ENCODE measurements at places on chromosomes 3 and 15.

DNA sequence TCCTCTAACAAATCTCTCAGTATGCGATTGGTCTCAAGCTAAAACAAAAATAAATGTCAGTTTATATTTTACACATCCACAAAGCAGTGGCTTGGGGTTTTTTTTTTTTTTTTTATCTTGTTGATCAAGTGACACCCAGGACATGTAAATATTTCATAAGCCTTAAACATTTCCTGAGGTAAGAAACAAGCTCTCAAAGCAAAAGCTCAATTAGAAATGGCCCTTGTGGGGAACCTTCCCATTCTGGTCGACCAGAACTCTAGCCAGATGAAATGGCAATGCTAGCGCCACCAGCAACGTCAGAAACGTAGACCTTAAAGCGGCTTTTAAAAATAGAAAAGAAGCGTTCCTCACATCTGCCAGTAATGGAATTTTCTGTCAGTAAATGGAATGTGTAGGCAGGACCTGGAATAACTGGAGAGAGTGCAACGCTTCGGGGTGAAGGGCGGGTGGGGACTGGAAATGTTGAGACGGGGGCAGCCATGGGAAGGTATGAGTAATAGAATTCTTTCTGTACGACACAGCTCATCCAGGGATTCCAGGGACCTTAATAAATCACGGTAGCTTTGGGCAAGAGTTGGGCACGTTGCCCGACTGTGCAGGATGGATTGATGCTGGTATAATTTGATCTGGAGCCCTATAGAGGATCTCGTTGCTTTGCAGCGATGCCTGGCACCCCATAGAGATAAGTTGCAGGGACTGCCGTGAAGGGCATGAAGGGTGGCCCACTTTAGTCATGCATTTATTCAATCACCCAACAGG lies 44.4 kb downstream of the BTD start:
- DNase-seq: peak; percentile 50

GRCh38 chr15:29401644-29402043 lies 132.0 kb upstream of the NSMCE3 start:
- no peak for DNase-seq

GRCh38 chr3:185306847-185307246 lies 53.0 kb upstream of the EHHADH start:
- DNase-seq: no peak

DNA sequence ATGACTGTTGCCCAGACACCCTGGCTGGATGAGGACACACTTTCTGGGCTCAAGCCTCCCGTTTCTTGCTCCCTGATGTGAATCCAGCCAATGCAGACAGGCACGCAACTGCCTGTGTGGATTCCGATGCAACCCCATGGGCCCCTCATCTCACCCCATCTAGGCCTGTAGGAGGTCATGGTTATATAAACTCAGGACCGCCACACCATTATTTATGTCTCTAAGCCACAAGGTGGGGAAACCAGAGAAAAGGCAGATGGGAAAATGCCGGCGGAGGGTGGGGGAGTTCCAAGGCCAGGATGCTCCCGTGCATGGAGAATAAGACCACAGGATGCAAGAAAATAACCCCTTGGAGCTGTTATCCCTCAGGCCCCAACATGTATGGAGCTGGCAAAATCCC lies 2.0 kb downstream of the MESP1 start:
- no peak for DNase-seq

DNA sequence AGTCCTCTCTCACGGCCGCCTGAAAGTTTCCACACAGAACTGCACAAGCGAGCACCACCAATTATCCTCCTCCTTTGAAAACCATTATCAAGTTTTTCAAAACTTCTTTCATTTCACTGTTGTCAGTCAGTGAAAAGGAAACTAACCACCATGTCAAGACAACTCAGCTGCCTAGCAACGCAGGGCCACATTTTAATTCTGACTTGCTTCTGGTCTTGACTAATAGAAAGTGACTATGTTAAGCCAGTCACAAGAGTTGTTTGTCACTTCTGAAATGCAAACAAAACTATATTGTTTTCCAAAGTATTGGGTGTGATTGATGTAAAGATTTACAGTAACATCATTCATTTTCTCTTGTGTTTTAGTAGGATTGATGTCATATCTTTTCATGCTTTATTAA lies 612.8 kb upstream of the AGTR1 start:
- no peak for DNase-seq

- DNase-seq: no peak
Observed at GRCh38 chr15:99707473-99708270, 25.6 kb downstream of the LYSMD4 start.

GRCh38 chr3:13708871-13709595 lies 160.1 kb downstream of the FBLN2 start:
- DNase-seq: no peak

GRCh38 chr15:70058642-70059360 lies 38.9 kb downstream of the TLE3 start:
- DNase-seq: no peak

Measured in thoracic aorta (tissue), 2 donors.